ENCODE measurements at places on chromosomes 12 and 14. TPM values are rescaled to one million over a fixed set of nuclear protein-coding genes. Genes with fewer than 3 reads are reported as not detected.

Gene SNX6
- 117 TPM for total RNA-seq

Gene ERP27
- total RNA-seq = 8.5 TPM

Gene GPR162
- total RNA-seq = not detected

Gene SMIM10L1
- 8.3 TPM for total RNA-seq

Gene BORCS5
- total RNA-seq = 32.4 TPM

Gene C14orf180
- total RNA-seq = not detected
